ENCODE measurements at places on chromosomes 2 and 18.
A peak's percentile ranks its signal among the peaks of the same experiment; 100 is the strongest.

DNA sequence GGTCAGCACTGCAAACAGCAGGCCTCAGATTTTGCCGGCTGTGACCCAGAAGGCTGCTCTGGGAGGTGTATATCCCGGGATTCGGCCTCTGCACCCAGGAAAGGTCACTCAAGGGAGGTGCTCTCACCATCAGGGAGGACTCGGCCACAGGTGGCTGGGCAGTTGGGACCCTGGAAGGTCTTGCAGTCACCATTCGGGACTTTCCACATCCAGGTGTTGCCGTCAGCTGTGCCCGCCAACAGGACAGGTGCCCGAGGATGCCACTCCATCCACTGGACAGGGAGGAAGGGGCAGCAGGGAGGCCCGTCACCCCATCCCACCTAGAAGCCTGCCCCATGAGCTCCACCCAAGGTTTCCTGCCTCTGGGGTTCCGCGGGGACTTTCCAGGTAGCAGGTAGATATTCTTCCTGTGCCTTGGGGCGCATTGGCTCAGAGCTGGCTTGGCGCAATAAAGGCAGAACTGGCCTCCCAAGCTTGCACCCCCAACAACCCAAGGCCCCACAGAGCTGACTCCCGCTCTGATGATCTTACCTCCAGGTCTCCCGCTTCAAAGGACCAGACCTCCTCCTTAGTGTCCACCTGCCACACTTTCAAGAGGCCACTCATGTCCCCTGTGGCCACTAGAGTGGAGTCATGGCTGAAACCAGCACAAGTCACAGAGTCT lies 3.5 kb downstream of the AAMP start:
- no peak for DNase-seq

GRCh38 chr2:199922856-199923255 lies 11.8 kb downstream of the C2orf69 start:
- peak; percentile 26 for DNase-seq

- DNase-seq, result peak; percentile 59
Observed at GRCh38 chr18:45106331-45106774, 425.7 kb downstream of the SETBP1 start.

DNA sequence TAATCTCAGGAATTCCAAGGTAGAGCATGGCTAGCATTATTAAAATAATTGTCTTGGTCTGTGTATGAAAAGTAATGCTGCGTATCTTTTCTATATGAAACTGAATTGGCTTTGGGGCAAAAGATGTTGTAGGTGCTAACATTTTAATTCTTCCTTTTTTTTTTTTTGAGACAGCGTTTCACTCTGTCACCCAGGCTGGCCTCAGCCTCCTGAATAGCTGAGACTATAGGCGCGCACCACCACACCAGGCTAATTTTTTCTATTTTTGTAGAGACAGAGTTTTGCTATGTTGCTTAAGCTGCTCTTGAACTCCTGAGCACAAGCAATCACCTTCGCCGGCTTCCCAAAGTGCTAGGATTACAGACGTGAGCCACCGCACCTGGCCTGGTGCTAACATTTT lies 172.6 kb upstream of the STON1 start:
- no peak for DNase-seq

DNA sequence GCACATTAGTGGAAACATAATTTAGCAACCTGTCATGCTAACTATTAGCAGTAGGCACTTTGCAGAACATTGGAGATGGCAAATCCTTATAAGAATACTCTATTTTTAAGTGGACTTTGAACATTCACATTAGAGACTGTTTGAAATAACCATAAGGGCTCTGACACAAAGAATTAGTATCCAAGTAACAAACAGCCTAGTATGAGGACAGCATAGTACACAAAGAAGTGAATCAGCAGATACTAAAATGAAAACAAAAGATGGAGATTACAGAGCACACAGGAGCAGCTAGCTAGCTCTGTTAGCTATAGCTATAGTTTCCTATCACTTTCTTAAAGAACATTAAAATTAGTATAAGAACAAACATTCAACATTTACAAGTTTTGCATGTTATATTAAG lies 256.3 kb upstream of the SPOPL start:
- no peak for DNase-seq

- DNase-seq, result no peak
Observed at GRCh38 chr2:64412671-64413070, 41.3 kb upstream of the LGALSL start.

DNA sequence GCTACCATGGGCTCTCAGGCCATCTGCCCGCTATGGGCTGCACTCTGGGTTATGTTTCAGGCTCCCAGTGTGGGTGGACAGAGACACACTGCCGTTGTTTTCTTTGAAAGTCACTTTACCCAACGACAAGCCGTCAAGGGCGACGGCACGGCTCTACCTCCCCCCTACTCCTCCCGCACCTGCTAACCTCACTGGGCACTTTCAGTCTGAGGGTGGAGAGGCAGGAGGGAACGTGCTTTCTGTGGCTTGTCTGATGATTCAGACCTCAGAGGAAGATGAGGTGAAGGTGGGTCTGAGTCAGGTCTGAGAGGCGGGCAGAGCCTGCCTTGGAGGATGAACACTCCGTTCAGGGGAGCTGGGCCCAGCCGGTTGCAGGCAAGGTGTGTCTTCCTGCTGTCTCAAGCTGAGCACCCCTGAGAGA lies 147.6 kb upstream of the HDAC4 start:
- DNase-seq, result no peak

DNA sequence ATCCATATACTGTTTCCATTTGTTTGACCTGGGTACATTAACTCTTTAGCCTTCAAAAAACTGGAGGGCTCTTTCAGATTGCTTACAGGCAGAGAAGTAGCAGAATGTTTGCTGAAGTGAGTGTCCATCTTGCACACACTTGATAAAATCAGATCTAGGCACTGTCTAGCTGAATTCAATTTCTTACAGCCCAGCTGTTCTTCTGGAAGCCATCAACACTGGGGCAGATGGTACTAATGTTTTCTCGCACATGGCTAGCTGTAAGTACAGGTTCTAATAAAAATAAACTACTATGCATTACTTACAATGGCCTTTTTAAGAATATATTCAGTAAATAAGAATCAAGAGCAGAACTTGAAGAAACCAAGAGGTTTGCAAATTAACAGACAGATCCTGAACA lies 175.9 kb downstream of the NBAS start:
- no peak for DNase-seq

DNA sequence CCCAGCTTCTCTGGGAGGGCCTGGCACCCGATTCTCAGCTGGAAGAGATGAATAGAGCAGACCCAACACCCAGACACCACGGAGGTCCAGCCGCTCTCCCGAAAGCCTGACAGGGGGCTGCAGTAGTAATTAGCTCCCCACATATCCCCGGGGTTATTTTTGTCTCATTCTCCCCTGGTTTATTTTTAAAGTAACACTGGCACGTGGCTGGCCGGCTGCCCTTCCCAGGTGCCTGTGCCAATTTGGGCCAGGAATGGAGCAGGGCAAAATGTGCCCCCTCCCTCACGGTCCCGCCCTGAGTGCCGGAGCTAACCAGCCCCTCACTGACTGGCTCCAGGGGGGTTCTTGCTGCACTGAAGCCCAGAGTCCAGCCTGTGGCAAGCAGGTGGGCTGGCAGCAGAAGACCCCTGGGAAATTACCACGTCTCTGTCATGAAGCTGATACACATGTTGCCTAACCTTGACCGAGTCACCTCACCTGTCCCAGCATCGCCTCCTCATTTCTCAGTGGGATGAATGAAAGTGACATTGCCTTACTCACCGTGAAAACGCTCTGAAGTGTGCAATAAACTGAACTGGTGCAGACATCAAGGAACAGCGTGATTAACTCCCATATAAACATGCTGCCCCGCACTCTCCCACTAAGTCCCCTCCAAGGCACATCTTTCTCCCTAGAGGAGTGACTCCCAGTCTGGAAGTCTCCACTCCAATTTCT lies 18.4 kb downstream of the KCNK3 start:
- DNase-seq, result no peak

DNA sequence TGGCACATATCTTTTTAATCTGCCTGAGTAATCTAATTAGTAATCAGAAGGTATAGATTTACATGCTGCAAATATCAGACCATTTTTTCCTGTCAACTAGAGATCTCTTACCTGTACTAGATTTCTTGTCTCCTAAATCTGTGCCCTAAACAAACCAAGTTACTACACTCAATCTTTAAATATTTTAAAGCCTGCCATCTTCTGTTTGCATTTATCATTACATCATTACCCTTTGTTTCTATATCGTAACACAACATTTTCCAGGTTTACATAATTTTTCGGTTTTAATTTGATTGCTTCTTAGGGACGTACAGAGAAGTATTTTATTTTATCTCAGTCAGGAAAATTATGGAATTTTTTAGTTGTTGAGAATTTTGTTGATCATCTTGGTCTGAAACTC lies 25.7 kb downstream of the PSMA8 start:
- DNase-seq, result no peak

DNA sequence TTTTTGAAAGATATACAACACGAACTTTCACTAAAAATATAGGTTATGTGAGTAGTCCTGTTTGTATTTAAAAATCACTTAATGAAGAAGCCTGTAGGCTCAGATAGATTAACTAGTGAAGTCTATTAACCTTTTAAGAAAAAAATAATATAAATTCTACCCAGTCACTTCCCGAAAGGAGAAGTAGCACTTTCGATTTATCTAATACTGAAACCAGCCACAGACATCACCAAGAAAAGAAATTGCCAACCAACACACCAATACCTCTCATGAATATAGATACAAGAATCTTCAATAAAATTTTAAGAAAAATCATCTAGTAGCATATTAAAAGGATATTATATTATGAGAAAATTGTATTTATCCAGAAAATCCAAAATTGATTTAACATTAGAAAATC lies 160.5 kb downstream of the GALNT13 start:
- no peak for DNase-seq

DNA sequence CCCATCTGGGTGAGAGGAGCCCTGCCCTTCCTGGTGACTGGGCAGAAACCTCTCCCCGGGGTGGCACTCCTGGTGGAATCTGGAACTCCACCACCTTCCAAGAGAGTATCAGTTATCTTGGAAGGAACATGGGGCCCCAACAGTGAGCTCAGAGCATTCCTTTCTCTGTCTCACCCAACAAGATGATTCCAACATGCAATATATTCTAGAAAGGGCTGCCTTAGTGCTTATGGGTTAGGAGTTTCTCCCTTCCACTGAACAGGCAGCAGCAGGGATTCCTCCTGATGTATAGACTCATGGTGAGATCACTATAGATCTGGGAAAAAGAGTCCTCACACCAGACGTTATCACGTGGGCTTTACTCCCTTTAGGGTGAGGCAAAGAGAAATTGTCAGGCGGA lies 147.1 kb downstream of the COL4A4 start:
- DNase-seq, result no peak

- DNase-seq, result no peak
Observed at GRCh38 chr2:23756593-23757292, 170.2 kb downstream of the ATAD2B start.

DNA sequence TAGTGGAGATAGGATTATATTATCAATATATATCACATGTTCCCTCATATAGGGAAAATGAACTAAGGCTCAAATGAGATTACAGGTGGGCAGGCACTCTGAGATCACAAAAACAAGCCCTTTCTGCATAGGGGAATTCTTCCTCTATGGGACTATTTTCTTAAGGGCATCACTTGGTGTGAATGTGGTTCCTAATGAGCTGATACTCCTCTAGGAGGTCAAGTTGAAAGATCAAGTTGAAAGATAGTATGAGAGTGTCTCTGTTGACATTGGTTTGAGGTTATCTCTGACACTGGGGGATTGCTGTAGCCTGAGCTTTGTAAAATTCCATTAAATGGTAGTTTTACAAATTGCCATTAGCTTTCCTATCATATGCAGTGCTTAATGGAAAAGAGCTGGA lies 270.4 kb downstream of the PRKCE start:
- no peak for DNase-seq

DNA sequence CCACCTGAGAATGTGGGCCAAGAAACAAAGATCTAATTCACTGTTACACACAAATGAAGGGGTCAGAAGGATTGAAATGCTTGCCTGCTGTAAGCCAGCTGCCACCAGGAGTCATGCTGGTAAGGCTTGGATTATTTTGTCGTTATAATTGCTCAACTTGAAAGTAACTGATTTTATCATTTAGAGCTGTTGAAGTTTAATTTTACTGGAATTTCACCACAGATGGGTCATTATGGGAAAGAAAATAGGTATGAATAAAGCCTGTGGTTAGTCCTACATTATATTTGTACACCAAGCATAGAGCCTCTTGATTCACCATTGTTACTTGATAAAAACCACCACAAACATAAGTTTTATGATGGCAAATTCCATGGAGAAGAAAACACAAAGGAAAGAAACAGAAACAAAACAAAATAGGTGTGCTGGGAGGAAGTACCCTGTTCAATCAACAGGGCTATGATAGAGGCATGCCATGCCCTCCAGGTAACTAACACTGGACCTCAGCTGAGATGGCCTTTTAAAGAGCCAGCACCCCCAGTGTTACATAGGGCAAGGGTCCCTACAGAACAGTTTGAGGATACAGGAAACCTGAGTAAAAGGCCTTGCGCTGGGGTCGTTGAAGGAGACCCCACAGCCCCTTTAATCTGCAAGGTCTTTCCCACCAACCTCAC lies 3.0 kb downstream of the CLEC4F start:
- no peak for DNase-seq

- peak; percentile 80 for DNase-seq
Observed at GRCh38 chr2:12716282-12717190, at the start of gene TRIB2. TRIB2 (plus strand) TSS chr2:12716936; CDS start chr2:12718308, 1,372 bp downstream.
